HFFc6 (cell line): ENCODE measurements at places on chromosomes 1 and 21. TPM values are rescaled to one million over a fixed set of nuclear protein-coding genes. Genes with fewer than 3 reads are reported as not detected.

Gene MFAP2
- total RNA-seq, result 34.5 to 52.6 TPM (median 39.6 TPM) in 3 replicates

DNA sequence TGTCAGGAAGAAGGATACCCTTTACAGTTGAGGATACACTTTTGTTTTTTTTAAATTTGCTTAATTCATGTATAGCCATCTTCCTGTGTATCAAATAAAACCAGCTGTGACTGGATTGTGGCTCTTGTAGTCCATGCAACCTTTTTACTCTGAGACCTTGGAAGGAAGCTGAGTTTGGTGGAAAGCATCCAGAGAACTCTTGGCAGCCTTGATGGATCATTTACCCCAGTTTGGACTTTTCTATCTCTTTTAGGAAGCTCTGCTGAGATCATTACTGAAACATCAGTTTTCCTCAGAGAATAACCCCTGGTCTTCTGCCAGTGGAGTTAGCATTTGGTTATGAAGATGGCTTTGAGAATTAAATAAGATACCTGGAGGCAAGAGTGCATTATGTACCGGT, 21.2 kb upstream of the APOBEC4 start:
- peaks cover 7% of the 10 kb centered on the region for H3K36me3 ChIP-seq
- H3K4me3 ChIP-seq, result no peak overlapping the region
- DNase-seq, result no peak
- no peaks in the 10 kb centered on the region; the same call in 1 of the 2 replicates for H3K27me3 ChIP-seq

DNA sequence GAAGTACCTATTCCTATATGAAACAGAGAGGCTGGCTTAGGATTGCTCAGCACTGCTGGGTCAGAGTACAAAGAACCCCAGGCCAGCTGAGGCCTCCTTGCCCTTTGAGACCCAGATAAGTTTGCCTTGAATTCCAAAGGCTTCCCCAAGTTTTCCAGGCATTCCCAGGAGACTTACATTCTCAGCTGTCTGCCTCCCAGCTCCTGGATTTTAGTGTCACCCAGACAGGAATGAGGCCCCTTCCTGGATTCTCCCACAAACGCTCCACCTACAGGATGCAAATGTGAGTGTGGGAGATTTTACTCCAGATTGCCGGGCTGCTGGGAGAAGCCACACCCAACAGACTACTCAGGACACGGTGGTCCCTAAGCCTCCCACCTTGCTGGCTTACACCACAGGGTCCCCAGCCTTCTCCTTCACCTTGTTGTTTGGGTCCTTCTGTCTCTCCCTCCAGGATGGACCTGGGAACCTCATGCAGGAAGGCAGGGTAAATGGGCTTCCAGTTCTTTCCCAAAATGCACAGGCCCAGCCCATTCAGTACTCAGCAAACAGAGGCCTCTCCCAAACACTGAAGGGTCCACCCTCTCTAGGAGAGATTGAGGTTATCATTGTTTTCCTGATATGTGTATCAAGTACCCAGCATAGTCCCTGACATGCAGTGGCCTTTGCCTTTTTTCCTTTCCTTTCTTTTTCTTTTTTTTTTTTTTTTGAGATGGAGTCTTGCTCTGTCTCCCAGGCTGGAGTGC, 10.6 kb downstream of the RHBG start:
- no peak overlapping the region for H3K4me3 ChIP-seq
- H3K27ac ChIP-seq, result no peak overlapping the region
- no peaks in the 10 kb centered on the region for H3K36me3 ChIP-seq
- H3K4me1 ChIP-seq, result peaks cover 15% of the 10 kb centered on the region
- peak; percentile 15 for DNase-seq

Gene OR14K1
- not detected in 3 replicates for total RNA-seq

GRCh38 chr1:9996624-9997582, at the start of gene RBP7:
TSS of gene RBP7 (plus strand) at chr1:9997228. CDS start at chr1:9997259, 31 bp downstream.
- H3K36me3 ChIP-seq, result peaks cover 5% of the 10 kb centered on the region; the same call in 1 of the 2 replicates
- no peak within 1 kb of the TSS for H3K27ac ChIP-seq
- peak; percentile 7 for DNase-seq
- H3K4me3 ChIP-seq, result peak within 1 kb of the TSS; percentile 72

Gene TRIM63
- total RNA-seq, result not detected in 3 replicates

- H3K4me1 ChIP-seq, result peaks cover 77% of the 10 kb centered on the region
- no peaks in the 10 kb centered on the region; the same call in 1 of the 2 replicates for H3K27me3 ChIP-seq
- H3K36me3 ChIP-seq, result no peaks in the 10 kb centered on the region
Observed at GRCh38 chr1:9196129-9197040, 38.2 kb upstream of the H6PD start.

- H3K4me1 ChIP-seq, result peaks cover 43% of the 10 kb centered on the region
- DNase-seq, result no peak
Observed at GRCh38 chr1:178133239-178133989, 39.5 kb downstream of the RASAL2 start.
